Myocyte (in vitro differentiated cells): ENCODE measurements at places on chromosomes 4 and X. TPM values are rescaled to one million over a fixed set of nuclear protein-coding genes. Genes with fewer than 3 reads are reported as not detected.

Gene DEFB131A
- not detected in 2 replicates for total RNA-seq

Gene CT45A10
- not detected in 2 replicates for total RNA-seq

Gene MAMLD1
- 2.4 and 3.0 TPM in 2 replicates for total RNA-seq

Gene PGAM4
- total RNA-seq = not detected in 2 replicates

Gene ZFP42
- total RNA-seq = not detected in 2 replicates

Gene KIAA1210
- not detected in 2 replicates for total RNA-seq

- DNase-seq = no peak
Observed at GRCh38 chr4:40204507-40205258, 7.9 kb downstream of the RHOH start.

DNA sequence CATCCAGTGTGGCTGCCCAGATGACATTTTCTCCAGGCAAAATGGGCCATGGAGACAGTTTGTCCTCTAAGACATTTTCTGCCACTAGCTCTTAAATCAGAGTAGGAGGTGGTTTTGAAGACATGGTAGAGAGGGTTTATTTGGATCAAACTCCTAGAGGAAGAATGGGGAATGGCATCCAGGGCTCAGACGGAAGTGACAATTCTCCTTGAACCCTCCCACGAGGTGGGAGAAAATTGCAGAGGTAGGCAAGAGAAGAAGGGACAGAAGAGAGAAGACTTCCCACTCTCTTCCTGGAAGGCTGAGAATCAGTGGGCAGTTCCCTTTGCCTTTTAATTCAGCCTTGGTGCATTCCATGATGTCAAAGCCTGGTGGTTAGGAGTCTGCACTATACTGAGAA lies 194.0 kb downstream of the SMIM20 start:
- no peak for DNase-seq

DNA sequence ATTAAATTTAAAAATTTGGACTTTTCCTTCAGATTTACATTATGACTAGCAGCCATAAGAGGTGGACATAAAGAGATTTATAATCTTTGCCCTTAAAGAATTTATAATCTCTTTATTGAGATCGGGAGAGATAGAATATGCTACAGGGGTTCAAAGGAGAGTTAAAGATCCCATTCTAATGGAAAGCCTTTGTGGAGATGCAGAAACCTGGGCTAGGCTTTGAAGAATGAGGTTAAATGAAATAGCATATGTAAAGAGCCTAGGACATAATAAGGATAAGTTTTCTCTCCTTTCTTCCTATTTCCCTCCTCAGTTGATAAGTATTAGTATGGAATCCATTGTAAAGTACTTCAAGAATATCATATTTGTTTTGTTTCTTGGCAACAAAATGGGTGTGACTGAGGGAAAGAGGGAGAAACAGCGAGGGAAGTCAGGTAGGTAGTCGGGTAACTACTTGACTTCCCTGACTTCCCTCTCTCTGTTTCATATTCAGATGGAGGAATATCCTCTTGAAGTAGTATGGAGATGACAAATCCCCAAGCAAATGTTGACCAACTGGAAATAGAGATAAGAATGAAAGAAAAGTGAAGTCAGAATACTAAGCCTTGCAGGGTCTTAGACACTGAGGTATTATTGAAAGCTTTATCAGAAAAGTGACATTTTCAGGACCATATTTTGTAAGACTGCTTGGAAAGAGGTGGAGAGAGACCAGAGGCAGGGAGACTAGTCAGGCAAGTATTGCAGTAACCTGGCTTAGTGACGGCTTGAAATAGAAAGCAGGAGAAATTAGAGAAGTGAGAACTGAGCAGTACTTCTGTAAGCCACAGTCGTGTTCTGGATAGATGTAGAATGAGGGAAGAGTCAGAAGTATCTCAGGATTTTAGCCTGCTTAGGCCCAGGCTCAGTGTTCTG lies 82.9 kb downstream of the PDLIM5 start:
- no peak for DNase-seq

DNA sequence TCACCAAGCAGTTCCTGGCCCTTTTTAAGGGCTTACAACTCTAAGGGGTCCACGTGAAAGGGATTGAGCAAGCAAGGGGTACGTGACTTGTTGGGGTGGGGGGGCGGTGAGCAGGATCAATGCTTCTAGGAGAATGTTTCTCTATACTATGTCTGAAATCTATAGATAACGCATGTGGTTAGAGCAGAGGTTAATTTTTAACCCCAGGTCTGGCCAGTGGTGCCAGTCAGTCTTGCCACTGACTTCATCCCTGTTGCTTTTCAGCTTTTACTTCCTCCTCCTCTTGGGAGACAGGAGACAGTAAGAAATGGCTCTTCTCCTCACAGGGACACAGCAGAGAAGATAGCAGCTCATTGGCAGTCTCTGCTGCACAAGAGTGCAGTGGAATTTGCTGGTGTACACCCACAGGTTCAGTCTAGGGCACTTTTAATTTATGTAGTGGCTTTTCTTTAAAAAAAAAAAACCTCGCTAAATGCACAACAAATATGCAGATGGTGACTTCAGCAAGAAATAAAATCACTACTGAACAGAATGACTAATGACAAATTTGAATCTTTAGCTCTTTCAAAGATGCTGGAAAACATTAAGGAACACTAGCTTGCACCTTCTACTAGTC lies 190.5 kb downstream of the CCNG2 start:
- no peak for DNase-seq

DNA sequence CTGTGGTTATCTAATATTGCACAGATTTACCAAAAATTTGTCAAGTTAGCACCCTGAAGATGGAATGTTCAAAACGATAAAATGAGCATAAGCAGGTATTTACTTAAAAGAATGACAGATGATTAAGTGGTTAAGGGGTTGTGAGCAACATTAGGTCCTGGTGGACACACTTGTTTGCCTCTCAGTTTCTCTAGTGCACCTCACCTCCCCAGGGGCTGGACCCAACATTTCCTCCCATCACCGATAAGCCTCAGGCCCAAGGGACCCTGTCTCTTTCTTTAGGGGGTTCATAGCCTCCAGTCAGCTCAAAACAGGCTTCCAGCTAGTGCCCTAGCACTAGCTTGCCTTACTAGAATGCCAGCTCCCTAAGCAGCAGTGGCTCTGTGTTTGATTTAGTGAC lies 88.0 kb downstream of the ATP11C start:
- DNase-seq = no peak

DNA sequence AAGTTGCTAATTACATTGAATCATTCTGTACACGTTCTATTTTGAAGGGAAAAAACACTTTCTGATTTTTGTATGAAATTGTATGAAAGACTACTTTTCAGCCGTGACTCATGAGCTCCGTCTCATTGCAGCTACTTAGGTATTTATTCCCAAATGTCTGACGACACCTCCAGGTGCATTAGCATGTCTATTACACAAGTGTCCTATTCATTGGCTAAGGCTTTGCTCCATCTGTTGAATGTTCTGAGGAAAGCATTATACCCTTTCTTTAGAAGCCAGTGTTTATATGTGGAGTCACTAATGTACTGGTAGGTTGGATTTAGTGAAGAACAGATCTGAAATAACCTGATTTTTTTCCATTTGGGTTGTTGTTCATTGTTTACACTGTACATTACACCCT lies 51.8 kb downstream of the MAP7D3 start:
- no peak for DNase-seq

- DNase-seq = no peak
Observed at GRCh38 chr4:68469482-68469881, 22.2 kb downstream of the TMPRSS11E start.

DNA sequence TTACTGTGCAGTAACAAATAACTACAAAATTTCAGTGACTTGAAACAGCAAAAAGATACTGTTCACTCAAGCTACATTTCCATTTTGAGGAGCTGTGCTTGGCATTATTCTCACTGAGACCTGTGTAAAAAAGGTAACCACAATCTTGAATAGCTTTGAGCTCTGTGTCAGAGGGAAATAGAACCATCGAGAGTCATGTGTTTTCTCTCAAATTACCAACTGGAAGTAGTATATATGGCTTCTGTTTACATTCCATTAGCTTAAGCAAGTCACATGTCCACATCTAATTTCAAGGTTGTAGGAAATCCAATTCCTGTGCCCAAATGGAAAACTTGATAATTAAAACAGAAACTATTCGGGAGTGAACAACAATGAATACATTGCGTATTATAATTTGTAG lies 82.9 kb upstream of the BANK1 start:
- DNase-seq = no peak

DNA sequence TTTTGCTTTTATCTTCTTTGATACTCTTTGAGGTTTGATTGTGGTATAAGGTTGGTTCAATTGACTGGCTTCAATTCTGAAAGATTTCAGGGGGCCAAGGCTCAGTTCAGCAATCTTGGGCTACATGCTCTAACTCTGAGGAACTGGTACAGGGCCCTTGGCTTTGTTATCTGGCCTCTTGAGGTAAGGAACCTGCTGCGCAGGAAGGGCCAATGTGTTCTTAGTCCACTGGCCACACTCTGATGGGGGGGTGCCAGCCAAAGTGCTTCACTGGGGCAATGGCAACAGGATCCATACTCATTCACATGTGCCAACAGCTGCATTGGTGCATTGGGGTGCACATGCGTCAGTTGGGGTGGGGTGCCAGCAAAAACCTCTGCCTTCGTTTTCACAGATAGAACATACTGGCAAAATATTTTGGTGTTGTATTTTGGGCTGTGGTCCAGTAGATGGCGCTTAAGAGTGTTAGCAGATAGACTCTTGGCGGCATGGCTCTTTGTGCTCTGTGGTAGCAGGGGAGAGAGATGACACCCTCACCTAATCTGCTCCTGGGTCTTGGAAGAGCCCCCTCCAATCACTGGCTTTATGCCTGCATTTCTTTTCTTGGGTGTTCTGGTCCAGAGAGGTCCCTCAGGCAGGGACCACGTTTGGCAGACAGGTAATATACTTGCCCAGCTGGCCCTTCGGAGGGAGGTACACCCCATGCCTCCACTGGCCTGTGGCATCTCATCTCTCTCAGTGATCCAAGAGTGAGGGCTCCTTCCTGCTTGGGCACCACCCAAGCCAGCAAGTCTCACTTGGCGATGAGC lies 42.9 kb downstream of the NDST3 start:
- peak; percentile 26 for DNase-seq

DNA sequence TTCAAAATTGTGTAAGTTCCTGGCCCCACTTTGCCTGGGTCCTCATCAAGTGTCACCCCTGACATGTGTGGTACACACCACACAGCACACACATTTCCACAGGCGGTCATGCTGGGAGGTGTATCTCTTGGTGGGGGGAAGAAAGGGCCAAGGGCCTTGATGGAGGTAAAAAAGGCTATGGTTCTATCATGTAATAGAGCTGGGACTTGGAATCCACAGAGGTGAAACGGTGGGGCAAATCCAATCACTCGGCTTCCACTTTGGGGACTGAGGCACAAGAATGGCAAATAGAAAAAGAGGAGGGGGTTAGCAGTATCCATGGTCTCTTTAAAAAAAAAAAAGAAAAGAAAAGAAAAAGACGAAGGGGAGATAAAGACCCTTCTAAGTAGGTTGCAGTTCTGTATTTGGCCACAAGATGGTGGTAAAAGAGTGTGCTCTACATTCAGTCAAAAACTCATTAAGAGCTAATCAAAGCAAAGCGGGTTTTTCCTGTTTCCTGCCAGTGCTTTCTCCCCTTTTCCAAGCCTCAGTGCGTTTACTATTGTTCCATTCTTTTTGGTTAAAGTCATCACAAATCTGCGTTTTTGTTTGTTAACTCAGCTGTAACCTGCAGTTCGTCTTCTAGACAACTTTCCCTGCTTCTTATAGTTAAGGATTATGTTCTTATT lies 37.0 kb upstream of the ATP6AP2 start:
- peak; percentile 47 for DNase-seq

DNA sequence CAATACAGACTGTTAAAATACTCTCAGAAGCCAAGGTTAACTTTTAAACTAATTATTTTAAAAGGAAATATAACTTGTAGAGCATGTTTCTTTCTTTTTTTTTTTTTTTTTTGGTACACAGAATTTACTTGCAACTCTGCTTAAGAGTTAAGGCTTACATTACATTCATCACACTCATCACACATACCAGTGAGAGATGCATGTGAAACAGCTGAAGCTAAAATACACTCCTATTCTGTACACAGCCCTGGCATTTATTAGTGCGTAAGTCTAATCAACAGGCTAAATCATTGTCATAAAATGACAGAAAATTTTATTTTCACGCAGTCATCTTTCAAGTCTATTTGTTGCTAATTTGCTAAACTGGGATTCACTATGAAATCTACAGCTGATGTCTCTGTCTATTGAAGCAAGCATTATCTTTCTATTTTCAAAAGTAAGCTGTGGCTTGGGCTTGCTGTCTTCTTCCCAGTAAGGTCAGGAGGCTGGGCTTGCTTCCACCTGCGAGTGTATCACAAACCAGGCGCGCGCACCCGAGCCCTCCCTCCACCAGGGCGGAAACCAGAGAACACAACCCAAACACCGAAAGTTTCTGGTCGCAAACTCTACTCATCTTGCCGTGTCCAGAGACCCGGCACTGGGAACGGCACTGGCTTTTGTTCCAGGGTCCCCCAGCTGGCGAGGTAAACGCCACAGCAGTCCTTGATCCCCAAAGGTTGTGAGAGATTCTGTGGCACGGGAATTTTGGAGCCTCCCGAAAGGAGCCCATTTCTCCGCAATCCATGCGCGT lies 3.9 kb downstream of the MAML3 start:
- DNase-seq = peak; percentile 37

DNA sequence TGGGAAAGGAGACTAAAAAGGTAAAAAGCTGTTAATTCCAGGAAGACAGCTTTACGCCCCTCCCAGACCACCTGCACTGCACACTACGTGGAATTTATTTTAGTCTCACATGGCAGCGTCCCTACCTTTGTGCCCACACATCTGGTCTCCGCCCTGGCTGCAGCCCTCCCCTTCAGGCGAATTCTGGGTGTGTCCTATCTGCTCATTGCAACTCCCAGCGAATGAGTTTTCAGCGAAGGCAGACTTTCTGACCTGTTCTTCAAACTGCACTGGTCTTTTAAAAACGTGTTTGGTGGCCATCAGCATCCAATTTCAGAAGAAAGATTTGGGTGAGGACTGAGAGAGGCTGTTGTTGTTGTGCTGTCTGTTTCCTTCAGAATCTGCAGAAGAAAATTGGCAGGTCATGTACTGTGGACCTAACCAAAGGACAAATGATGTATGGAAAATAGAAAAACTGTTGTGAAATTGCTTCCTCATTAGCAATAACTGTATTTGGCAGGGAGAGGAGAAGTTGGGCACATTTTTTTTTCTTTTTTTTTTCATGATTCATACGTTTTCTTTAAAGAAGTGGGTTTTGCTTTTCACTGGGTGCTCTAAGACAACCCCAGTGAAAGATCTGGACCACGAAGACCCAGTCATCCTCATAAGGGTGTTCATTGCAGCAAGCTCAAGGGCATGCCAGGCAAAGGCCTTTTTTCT lies 4.2 kb downstream of the TLR8 start:
- no peak for DNase-seq

DNA sequence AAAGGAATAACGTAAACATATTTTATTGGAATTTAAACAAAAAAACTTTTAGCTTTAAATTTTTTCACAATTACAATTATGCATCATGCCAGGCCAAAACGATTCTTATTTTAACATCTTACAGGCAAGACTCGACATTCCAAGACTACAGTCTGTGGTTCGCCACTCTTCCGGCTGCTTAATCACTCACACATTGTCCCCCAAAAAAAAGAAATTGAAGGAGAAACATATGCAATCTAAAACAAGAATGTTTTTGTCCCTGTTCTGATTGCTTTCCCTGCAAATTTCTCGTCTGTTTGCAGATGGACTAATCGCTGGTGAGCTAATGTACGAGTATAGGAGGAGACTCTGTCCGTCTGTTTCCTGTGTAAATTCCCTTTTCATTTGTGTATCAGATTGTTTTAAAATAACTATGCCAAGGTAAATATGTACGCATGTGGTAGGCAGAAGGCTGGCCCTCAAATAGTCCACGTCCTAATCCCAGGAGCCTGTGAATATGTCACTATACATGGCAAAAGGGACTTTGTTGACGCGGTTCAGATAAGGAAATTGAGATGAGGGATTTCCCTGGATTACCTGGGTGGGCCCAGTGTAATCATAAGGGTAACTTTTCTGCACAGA lies 37.7 kb upstream of the MTNR1A start:
- DNase-seq = no peak
